ENCODE measurements at places on chromosomes 1 and 21. TPM values are rescaled to one million over a fixed set of nuclear protein-coding genes. Genes with fewer than 3 reads are reported as not detected.

Gene TCEA3
- 8.5 TPM for total RNA-seq

Gene TNFRSF25
- 258 TPM for total RNA-seq

Gene KRTAP11-1
- total RNA-seq = not detected

GRCh38 chr1:80993154-80993980 is 807.4 kb upstream of the ADGRL2 start:
- H3K36me3 ChIP-seq = no peaks in the 10 kb centered on the region
- no peaks in the 10 kb centered on the region for H3K4me1 ChIP-seq
- H3K27me3 ChIP-seq = no peaks in the 10 kb centered on the region
- DNase-seq = no peak
- H3K27ac ChIP-seq = no peak overlapping the region
- no peak overlapping the region for H3K4me3 ChIP-seq

GRCh38 chr1:26493267-26493666 is 21.0 kb downstream of the HMGN2 start:
- H3K27me3 ChIP-seq = no peaks in the 10 kb centered on the region
- no peak overlapping the region for H3K4me3 ChIP-seq
- no peak for DNase-seq
- no peaks in the 10 kb centered on the region for H3K4me1 ChIP-seq
- H3K36me3 ChIP-seq = no peaks in the 10 kb centered on the region
- H3K27ac ChIP-seq = no peak overlapping the region

- no peaks in the 10 kb centered on the region for H3K36me3 ChIP-seq
- no peak for DNase-seq
- H3K27me3 ChIP-seq = no peaks in the 10 kb centered on the region
- H3K4me3 ChIP-seq = no peak overlapping the region
These were observed 481.6 kb downstream of the PLPP3 start for GRCh38 chr1:56097713-56098112.

GRCh38 chr1:6385488-6386191 is 7.9 kb downstream of the ACOT7 start:
- no peaks in the 10 kb centered on the region for H3K27me3 ChIP-seq
- no peaks in the 10 kb centered on the region for H3K4me1 ChIP-seq
- H3K36me3 ChIP-seq = no peaks in the 10 kb centered on the region
- DNase-seq = no peak
- no peak overlapping the region for H3K4me3 ChIP-seq

- no peaks in the 10 kb centered on the region for H3K4me1 ChIP-seq
- no peak for DNase-seq
- no peak overlapping the region for H3K4me3 ChIP-seq
- no peaks in the 10 kb centered on the region for H3K36me3 ChIP-seq
- no peaks in the 10 kb centered on the region for H3K27me3 ChIP-seq
- no peak overlapping the region for H3K27ac ChIP-seq
These were observed 634.7 kb downstream of the NCAM2 start for GRCh38 chr21:21632926-21633325.

DNA sequence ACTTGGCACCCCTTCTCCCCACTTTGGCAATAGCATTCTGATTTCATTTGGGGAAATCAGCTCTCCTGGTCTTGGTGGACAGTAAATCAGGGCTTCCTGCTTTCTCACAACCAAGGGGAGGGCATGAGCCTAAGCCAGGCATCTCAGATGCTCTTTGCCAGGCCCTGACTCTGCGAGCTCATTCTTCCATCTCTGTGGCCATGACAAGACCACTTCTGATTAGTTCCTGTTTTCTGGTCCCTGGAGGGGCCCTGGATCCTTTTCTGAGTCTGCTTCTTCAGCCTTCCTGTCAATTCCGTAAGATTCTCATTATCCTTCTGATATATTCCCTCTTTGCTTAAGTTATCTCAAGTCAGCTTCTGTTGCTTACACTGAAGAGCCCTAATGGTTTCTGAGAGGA is 210.4 kb downstream of the HIVEP3 start:
- DNase-seq = no peak
- no peaks in the 10 kb centered on the region for H3K36me3 ChIP-seq
- no peaks in the 10 kb centered on the region for H3K4me1 ChIP-seq

All from CD4-positive, CD25-positive, alpha-beta regulatory T cell (primary cell).